SK-N-SH (cell line): ENCODE measurements at places on chromosomes 5 and 9.

- no peak for DNase-seq
Measured at GRCh38 chr5:37575541-37576489, 196.7 kb downstream of the WDR70 start.

GRCh38 chr9:101738566-101739183 lies at the start of gene GRIN3A:
Gene GRIN3A, minus strand, starts transcription at chr9:101738647. Its CDS starts 668 bp downstream, at chr9:101737979.
- peak; percentile 39 for DNase-seq

DNA sequence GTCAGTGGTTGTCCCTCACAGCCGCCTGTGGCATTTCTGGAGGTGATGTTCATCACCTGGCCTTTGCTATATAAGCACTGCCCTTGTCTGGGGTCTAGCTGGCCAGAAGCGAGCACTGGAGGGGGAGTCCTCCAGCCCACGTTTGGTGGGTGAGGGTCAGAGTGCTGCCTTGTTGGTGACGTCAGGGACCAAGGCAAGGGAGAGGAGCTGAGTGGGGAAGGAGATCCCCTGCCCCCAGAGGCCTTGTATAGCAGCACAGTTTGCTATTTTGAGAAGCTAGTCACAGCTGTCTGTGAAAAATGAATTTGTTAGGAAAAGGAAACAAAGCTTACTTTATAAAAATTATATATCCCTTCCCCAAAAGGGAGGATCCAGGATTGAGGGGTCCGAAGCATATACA lies 49.8 kb downstream of the SYK start:
- no peak for DNase-seq

GRCh38 chr9:124260769-124261603 lies 3.2 kb downstream of the NEK6 start:
- no peak for DNase-seq

GRCh38 chr9:37209431-37210386 lies 89.3 kb downstream of the ZCCHC7 start:
- no peak for DNase-seq

GRCh38 chr5:143576711-143577484 lies 173.4 kb upstream of the NR3C1 start:
- DNase-seq = no peak

GRCh38 chr5:127887282-127887681 lies 184.1 kb downstream of the CCDC192 start:
- no peak for DNase-seq

DNA sequence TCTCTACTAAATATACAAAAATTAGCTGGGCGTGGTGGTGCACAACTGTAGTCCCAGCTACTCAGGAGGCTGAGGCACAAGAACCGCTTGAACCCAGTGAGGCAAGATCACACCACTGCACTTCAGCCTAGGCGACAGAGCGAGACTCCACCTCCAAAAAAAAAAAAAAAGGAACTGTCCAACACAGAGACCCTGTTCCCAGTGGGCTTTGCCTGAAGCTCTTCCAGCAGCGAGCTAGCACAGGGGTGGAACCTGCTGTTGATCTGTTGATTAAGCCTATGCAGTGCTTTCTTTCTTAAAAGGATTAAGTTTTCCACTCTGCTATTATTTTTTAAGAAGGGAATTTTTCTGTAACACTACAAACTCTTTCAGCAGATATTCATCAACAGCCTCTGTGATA lies 171.0 kb upstream of the TUT7 start:
- no peak for DNase-seq

DNA sequence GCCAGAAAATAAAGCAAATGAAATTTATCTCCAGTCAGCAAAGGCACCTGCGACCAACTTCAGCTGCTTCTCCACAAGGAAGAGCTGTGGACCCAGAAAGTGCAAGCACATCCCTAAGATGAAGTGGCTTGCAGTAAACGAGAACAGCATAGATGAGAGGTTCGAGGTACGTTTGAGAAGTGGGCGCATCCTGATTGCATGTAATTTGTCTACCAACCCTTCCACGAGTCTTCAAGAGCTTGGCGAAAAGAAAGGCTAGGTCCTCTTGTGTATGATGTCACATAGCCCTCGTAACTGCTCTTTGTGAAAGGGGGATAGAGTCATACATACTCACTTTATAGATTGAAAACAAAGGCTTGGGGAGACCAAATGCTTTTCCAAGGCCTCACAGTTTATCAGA lies 6.0 kb upstream of the LCP2 start:
- DNase-seq = no peak

- no peak for DNase-seq
Measured at GRCh38 chr5:132067451-132067850, 6.1 kb upstream of the CSF2 start.

DNA sequence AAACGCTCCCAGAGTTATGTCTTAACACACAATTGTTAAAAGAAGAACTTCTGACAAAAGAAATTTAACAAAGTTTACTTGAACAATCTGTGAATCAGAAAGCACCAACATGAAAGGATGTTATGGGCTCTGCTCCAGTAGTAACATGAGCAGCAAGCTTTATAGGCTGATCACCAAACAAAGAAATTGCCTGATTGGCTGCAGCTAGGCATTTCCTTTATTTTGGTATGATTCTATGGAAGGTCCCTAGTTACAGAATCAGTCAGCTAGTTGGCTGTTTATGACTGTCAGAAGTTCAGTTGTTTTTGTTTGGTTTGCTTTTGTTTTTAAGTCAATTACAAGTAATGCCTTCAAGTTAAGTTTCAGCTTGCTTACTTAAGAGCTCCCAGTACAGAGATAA lies 102.4 kb upstream of the SMC2 start:
- no peak for DNase-seq

DNA sequence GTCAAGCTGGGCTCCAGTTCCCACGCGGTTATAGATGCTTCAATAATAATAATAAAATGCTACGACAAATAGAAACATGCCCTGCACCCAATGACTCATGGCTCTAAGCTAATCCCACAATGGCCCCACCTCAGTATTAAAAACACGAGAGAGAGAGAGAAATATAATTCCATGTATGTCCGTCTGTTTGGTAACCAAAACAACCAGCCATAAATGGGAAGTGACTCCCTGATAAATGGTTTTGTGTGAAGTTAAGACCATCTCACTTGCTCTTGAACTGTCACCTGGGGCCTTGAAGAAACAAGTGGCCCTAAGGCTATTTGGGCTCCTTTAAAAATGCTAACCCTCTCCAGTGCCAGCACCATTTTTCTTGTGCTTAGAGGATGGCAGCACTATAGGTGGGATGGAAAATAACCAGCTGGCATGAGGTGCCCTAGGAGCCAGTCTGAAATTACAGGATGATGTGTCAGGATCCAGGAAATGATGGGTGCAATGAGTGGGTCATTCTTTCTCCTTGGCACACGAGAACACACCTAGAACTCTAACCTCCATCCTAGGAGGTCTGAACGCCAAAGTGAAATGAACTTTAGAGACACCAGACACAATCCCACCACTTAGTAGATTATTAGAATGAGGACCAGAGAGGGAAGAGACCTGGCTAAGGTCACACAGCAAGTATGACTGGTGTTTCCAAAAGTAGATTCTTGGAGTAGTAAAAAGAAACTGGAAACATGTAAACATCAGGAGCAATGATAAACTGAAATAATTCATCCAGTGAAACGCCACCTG lies 35.7 kb upstream of the ADRB2 start:
- DNase-seq = no peak

DNA sequence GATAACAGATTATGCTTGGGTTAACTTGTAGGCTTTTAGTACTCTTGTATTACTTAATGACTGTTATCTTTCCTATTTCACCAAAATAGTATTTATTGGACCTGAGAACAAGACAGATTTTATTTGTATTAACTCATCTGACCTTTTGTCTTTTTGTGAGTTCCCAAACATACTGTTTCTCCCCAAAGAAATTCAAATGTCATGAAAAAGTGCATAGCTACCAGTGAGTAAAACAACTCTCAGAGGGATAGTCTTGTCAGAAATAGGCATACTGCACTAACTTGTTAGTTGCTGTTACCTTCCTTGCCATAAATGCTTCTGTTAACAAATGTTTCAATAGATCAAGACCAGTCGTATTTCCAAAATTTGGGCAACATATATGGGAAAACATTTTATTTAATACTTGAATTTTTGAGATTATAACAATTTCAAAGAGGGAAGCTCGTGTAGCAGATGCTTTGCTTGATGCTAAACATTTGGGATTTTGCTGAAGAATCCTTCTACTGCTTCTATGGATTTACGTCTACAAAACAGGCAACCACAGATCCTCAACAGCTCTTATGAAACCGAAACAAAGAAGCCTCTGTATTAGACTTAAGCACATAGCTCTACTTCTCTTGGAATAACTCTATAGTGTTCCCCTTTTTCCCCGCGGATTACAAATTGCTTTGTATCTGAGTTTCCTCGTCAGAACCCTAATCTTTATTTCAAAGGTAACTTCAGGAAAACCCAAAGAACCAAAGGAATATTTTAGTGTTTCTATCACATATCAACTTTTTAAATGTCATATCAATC lies 248.8 kb downstream of the MCTP1 start:
- no peak for DNase-seq

- no peak for DNase-seq
Measured at GRCh38 chr9:114207034-114207810, 51.9 kb downstream of the COL27A1 start.

DNA sequence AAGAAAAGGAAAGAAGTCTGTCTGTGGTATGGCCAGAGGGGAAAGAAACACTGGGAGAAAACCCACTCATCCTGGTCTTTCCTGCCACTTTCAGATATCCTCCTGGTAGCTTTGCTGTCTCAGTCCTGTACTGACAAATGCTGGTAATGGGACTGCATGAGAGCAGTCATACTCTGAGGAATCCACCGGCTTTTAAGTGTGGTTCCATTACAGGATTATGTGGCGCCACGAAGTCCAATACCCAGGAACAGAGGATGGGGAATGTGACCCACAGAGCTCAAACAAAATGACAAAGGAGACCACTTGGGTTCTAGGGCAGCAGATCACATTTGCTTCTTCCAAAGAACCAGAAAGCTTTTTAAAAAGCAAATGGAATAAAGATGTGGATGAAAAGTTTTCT lies 26.3 kb upstream of the FBP1 start:
- no peak for DNase-seq
